ENCODE measurements at places on chromosomes 4 and X.
A peak's percentile ranks its signal among the peaks of the same experiment; 100 is the strongest.

DNA sequence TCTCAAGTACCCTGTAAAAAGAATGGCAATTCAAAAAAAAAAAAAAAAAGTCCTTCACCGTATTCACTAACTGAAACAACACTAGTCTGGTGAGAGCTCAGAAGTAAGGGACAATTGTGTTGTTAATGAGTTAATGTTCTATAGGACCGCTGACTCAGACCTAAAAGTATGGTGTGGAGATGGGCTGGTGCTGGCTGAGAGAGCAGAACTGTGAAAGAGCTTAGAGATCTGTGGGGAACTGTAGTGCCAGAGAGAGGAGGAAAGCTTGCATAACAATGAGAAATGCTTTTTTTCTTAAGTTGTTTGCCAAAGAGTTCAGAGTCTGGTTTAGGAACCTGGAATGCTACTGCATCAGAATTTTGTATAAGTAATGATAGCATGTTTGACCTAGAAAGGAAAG is 65.1 kb downstream of the LHFPL1 start:
- peak; percentile 78 for DNase-seq

- DNase-seq, result no peak
Measured at GRCh38 chrX:33892670-33893069, 239.4 kb downstream of the FAM47A start.

DNA sequence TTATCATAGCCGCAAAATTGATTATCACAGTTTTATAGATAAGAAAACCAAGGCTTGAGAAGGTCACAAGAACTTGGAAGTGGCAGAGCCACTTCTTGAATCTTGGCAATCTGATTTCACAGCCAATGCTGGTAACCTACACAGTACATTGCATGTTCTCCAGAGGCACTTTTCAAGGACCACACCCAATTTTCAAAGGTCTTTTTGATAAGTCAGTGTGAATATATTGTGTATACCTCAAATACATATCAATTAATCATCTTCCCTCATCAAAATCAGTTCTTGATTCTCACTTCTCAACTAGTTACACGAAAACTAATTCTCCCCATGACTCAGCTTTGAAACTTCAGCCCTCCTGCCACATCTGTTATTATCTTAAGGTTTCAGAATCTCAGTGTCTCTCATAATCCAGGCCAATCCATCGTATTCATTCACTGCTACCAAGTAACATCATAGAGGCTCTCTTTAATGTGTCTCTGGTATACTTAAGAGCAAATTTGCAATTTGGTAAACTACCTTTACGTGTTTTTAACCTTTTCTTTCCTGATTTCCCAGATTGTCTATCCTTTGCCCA is 16.8 kb downstream of the CAMK2D start:
- DNase-seq, result no peak

DNA sequence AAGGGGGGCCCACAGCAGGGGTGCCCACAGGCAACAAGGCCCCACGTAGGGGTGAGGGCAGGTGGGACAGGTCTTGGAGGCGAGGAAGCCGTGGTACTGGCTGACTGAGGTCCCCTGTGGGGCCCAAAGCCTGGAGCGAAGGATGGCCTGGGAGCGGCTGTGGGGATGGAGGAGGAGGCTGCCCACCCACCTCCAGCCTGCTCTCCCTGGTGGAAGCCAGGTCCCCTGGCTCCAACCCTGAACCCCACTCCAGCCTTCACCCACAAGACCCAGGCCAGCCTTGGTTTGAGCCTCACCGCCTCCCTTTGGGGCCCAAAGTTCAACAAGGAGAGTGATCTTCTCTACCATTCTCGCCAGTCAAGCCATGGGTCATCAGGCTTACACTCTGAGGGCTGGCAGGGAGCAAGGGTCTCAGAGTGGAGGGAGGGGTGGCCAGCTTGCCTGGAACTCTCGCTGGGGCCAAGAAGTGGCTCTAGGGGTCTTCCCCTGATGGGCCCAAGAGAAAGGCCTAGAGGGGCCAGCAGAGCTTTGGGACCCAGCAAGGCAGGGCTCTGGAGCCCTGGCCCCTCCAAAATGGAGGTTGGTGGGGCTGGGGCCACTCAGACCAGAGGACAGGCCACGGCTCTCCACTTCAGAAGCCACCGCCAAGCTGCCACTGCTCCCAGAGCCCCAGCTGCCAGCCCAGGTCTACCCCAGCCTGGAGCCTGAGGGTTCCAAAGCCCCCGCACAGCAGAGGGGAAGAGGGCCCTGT is 5.0 kb downstream of the PNCK start:
- DNase-seq, result no peak

DNA sequence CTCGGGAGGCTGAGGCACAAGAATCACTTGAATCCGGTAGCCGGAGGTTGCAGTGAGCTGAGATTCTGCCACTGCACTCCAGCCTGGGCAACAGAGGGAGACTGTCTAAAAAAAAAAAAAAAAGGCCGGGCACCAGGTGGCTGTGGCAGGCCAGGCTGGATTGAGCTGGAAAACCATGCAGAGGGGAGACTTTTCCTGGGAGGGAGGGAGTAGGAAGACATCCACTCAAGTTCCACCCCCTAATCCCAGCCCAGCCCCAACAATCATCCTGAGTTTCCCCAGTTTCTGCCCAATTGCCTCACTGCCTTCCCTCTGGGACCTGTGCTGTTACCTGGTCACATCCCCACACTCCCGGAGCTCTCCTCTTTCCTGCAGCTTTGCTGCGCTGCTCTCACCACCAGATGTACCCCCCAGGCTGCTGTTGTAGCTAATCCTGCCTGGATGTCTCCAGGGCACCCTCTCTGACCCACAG is 9.0 kb upstream of the TSPYL2 start:
- DNase-seq, result no peak

DNA sequence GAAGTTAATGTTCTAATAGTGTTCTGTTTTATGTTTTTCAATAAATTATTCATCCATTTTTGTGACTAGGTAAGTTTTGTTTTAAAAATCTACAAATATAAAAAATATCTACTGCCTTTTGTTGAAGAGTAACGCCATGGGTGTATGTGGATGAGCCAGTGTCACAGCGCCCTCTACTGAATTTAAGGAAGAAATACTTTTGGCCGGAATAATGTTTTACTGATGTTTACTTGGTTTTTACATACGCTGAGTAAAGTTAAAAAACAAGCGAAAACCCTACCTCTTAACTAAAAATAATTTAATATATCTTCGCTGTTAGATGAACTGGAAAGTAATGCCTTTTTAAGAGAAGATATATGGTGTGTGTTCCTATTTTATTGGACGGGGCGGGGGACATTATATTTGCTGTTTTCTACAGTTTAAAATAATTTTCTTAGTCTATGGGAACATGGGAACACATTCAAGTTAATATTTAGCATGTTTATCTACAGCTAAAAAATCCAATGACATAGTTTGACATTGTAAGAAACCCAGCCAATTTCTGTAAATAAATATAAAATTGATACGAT is 86.1 kb downstream of the CPE start:
- DNase-seq, result peak; percentile 46

DNA sequence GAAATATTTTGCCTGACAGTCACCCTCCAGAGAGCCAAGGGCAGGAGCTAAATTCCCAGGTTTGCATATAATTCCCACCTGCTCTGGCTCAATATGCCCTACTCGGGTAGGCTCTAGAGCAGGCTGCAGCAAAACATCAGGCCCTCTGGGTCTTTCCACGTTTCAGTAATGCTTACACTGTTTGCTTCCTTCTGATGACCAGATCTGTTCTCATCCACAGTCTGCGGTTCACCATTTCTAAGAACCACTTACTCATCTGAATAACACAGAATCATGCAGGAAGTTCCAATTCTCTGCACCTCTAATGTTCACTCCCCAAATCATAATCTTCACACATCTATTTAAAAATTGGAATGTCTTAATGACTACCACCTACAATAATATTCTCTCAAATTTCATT is 141.4 kb downstream of the PPP3CA start:
- peak; percentile 53 for DNase-seq

DNA sequence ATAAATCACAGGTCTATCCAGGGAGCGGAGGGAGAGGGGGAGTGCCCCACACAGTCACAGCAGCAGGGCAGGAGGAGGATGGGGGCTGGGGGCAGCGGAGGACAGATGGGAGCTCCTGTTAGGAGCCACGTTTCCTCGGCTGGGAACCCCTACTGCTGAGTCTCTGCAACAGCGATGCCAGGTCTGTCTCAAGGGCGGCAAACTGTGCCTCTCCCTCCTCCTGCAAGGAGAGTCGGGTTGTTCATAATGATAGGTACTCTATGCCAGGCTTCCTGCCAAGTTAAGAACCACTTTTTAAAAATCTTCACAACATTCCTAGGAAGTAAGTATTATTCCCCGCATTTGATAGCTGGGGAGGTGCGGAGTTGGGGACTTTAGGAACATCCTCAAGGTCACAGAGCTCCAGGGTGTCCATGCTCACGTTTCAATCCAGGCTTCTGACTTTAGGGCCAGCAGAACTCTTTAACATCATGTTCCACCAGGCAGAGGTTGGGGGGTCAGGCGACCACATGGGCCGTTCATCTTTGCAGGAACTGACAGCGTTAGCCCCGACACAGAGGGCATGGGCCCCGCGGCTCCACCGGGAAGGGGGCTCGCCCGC is 98.3 kb upstream of the MAML3 start:
- peak; percentile 46 for DNase-seq

DNA sequence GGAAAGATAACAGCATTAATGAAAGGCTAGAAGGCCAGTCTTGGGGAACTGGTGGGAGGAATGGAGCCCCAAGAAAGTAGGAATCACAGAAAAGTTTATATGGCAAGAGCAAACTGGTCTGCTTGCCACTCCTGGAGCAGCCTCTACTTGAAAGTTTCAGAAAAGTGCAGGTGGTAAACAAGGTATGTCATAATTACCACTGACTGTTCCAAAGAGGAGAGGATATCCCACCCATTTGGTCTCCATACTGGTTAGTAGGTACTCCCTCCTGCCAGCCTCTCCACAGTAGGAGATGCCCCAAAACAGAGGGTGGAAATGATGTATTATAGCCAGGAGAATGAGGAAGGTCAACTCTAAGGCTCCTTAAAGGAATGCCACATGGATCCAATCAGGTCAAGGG is 145.1 kb downstream of the INPP4B start:
- no peak for DNase-seq

DNA sequence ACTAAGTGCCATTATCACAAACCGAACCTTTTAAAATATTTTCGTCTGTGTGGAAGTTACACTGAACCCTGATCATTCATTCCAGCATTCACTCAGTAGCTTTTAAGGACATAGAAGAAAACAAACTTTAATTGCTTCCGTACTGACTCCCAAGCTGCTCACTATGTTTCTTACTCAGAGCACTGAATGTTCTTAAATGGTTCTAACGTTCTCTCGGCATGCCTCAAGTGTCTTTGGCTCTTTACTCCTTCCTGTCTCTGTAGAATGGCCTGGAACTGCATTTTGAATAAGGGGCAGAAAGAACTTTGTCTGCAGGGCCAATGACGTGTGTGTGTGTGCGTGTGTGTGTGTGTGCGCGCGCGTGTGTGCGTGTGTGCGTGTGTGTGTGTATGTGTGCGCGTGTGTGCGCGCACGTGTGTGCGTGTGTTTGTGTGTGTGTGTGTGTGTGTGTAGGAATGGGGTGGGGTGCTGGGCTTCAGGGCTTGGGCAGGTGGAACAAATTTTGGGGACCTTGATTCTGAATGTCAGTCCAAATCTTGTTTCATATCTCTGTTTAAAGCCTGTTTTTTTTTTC is 50.5 kb upstream of the PAQR3 start:
- no peak for DNase-seq

Data from fibroblast of skin of right biceps (primary cell).